Activated T-cell treated with anti-CD3 and anti-CD28 coated beads, Interleukin-2, amount 50 U/mL, for 4 hours (primary cell): ENCODE measurements at places on chromosomes 2 and 18. TPM values are rescaled to one million over a fixed set of nuclear protein-coding genes. Genes with fewer than 3 reads are reported as not detected.

DNA sequence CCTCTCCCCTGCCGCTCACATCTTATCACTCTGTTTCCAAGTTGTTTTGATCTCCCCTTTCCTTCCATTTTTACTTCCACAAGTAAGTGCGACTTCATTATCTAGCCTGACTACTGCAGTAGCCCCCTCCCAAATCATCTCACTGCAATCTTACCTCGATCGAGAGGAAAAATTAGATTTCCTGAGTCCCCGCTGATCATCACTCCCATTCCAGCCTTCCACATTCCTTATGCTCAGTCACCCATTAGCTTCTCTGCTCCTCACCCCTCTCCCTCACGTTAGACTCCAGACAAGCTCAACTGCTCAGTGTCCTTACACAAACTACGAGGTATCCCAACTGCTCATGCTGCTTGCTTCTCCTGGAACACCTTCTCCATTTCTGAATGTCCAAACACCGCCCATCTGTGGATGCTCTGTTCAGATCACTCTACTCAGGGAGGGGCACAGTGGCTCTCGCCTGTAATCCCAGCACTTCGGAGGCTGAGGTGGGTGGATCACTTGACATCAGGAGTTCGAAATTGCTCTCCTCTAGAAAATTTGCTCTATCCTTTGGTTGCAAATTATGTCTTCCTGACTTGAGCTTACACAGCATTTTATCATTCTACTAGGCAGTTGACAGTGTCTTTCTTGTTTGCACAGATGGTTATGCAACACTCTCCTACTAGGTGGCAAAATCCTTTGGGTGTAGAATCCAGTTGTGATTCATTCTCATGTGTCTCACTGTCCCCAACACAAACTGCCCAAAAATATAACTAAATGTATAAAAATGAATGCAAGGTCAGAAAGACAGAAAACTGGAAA, 96.5 kb downstream of the INO80D start:
- DNase-seq: no peak

GRCh38 chr2:218540015-218540414, 28.1 kb downstream of the USP37 start:
- no peak for DNase-seq

- DNase-seq: no peak
Observed at GRCh38 chr18:78418379-78418778, 561.2 kb upstream of the SALL3 start.

SCN9A gene
- 0.13 TPM for total RNA-seq

RANBP2 gene
- 84.8 TPM for total RNA-seq
